ENCODE measurements at places on chromosomes 5 and 9.

DNA sequence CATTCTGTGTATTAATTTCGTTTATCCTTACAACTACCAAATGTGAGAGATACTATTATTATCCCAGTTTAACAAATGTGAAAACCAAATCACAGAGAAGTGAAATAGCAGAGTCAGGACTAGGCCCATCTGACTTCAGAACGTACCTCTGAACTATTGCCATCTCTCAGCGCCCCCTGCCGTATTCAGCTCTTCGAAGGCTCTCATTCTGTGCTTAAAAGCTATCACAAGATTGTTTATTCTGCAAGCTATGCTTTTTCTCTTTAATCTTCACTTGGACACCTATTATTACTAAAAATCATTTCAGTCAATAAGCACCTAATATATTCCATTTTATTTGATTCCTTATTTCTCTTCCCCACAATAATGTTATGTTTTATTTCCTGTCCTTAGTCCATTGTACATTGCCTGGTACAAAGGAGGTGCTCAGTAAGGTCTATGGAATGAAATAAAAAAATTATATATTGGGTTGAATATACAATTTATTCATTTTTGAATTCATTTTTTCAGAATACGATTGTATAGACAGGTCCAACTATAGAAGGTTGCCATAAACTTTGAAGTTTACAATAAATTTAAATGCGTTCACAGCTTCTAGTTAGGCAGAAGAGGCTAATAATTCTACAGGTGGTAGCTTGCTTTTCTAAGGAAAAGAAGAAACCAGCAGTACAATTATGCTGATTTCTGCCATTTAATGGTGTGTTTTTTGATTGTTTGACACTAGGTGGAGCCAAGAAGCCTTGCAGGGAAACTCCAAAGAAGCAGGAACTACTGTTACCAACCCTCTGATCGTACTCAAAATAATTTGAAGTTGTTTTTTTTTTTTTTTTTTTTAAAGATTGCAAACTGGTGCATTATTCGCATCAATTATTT lies 202.2 kb upstream of the DMRTA1 start:
- no peak for DNase-seq

DNA sequence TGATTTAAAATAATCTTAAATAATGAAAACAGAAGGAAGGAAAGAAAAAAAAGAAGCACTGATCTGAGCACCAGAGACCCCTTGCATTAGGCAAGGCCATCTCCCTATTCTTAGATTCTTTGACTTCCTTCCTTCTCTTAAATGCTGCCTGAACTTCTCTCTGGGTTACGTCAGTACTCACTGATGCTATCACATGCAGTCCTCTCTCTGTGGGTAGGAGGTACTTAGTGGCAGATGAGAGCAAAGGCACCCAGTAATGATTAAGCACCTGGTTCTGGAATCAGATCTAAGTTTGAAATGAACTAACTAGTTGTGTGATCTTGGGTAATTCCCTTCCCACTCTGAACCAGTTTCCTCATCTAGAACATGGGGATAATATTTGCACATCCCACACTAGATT lies 110.3 kb upstream of the TBC1D2 start:
- no peak for DNase-seq

DNA sequence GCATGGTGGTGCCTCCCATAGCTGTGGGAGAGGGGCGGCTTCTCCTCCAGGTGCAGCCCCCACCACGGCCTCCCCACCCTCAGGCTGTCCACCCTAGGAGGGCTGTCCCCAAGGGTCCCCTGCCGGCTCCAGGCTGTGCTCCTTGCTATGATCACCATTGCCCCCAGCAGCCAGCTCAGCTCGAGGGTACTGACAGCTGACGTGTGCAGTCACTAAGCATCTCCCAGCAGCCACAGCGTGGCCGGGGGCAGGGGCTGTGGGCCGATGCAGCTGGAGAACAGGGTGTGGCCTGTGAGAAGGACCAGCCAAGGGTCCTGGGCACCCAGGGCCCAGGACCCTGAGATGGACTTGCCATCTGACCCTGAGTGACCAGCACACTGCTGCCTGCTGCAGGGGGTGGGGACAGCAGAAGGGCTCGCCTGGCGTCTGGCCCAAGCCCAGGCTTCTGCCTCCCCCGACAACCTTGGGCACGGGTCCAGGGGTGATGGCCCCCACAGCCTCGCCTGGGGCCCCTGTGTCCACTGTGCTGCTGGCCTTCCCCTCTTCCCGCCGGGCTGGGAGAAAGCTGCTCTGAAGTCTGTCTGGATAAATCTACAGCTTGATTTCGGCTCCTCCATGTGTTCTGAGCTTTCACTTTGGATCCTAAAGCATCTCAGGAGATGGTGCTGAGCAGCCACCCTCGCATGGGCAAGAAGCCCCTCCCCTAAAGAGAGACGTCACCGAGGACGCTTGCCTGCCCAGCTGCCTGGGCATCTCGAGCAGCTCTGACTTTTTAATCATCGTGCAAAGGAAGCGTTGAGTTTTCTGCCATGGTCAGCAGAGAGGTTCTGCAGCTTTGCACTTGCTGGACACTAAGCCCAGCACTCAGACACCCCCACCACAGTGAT lies 5.5 kb downstream of the KCNT1 start:
- no peak for DNase-seq

DNA sequence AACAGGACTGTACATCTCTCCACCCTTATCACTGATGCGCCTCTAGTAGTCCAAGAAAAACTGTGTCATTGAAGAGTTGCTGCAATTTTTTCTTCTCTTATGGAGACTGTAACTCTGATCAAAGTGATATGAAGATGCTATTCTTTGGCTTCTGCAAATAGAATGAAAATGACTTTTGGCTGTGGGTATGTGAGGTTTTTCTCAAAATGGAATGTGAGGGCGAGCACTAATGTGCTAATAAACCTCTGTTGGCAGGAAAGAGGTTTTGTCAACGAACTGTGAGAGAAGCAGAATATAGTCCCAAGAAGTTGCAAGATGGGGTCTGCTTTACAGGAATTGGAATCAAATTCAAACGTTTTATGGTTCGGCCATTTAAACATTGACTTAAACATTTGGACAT lies 252.0 kb upstream of the GAS1 start:
- DNase-seq = no peak

- DNase-seq = no peak
These were observed 117.5 kb downstream of the ZNF608 start for GRCh38 chr5:124628721-124629596.

GRCh38 chr5:102223542-102224477 lies 72.3 kb downstream of the SLCO4C1 start:
- DNase-seq = no peak

DNA sequence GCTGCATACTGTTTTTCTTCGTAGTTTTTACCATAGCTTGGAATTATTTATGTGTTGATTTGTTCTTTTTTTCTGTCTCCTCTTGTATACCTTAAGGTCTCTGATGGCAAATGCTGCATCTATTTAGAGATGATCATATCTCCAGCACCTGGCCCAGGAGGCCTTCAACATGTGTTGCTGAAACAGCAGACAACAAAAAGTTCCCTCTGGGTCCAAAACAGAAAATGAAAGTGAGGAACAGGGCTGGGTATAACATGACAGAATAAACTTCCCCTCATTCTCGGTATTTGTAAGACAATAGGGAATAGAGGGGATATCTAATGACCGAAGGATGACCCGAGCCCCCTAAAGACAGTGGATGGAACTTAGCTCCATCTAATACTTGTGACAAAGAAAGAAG lies 22.7 kb upstream of the PCSK1 start:
- DNase-seq = no peak

DNA sequence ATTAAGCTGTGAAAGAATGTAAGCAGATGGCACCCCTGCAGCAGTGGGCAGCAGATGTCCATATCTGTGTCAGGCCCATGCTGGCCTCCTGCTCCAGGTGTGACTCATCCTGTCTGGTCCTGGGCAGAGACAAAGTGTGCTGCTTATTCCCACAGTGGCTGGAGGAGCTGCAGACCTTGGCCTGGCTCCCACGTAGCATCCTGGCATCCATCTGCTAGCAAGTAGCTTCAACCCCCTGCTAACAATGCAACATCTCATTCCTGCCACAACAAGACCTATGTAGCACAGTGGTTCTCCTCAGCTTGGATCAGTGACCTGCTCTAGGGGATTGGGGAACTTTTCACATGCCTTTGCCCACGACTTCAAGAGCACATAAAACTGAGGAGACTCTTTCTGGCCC lies 126.4 kb upstream of the SLC12A2 start:
- DNase-seq = no peak

GRCh38 chr9:121182101-121182836 lies 19.4 kb downstream of the RAB14 start:
- DNase-seq = no peak

DNA sequence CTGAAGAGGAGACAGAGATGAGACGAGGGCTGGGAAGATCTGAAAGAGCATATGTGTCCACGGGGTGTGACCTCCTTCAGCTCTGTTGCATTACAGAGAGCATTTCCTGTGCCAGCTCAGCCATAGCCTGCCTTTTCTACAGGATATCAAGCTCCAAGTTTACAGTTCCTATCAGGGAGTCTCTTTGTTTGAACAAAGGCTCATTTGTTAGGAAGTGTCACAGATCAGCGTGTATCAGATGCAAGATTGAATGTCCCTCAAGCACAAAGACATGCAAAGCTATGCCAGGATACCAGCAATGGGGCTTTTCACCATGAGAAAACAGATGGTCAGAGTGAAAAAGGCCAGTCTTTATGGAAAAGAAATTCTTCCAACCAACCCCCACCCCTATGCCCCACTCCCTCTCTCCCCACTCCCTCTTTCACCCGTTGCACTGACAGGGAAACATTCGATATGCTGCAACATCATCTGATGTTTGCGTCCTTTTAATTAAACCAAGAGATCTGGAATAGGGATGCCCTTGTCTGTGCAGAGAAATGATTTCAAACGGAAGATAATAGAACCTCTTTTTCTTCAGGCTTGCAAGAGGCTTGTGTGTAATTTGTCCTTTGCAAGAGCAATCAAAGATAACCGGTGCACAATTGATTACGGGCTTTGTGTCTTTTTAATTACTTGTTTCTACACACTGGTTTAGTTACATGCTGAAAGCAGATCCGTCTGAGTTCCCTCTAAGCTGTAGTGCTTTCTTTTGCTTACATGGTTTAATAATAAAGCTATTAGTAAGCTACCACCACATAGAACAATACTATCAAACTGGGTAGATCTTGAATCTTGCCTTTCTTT lies 263.1 kb upstream of the RGMB start:
- no peak for DNase-seq

DNA sequence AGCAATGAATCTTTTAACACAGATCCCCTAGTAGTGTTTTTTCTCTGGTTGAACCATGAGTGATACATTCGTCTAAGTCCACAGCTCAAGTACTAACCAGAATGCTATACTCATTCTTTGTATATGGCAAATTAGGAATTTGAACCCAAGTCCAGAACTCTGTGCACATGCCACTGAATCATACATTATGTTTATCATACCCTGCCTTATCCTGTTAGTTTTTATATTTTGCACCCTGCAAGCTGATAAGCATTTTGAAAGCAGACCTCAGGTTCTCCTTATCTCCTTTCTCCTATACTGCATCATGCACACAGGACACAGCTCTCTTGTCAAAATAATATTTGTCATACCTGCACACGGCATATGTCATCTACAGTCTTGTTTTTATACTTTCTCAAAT lies 54.6 kb upstream of the ELL2 start:
- DNase-seq = no peak

DNA sequence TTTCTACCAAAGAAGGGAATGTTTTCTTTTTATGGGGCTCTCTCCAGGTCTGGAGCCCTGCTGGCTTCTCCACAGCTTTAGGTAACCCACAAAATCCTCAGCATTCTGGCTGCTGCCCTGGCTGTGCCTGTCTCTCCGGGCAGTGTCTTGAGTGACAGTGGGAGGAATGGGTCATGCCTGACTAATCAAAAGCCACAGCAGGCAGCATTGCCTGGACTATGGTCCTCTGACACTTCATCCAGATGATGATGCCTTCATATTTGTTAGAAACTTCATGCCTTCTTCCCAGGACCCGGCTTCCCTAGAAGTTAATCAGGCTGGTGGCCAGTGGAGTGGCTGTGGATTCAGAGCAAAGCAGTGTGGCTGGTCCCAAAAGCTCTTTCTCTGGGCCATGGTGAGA lies 32.2 kb upstream of the TGFBI start:
- DNase-seq = no peak

DNA sequence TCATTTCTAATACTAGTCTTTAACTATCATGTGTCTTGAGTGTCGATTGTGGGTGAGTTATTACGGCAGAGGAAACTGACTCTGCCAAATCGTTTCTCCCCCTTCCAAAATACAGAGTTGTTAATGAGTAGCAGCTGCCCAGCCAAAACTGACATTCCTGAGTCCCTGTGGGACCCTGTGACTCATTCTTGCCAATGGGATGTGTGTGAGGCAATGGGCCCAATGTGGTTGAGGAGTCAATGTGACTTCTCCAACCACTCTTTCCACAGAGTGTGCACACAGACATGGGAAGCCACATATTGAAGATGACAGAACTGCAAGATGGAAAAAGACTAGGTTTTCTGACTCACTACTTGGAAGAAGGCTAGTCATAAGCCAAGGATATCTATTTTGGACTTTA lies 434.7 kb downstream of the DTWD2 start:
- no peak for DNase-seq

- no peak for DNase-seq
These were observed 64.2 kb downstream of the MYO10 start for GRCh38 chr5:16871746-16872339.

- no peak for DNase-seq
These were observed 11.6 kb downstream of the BRD9 start for GRCh38 chr5:880816-881550.

DNA sequence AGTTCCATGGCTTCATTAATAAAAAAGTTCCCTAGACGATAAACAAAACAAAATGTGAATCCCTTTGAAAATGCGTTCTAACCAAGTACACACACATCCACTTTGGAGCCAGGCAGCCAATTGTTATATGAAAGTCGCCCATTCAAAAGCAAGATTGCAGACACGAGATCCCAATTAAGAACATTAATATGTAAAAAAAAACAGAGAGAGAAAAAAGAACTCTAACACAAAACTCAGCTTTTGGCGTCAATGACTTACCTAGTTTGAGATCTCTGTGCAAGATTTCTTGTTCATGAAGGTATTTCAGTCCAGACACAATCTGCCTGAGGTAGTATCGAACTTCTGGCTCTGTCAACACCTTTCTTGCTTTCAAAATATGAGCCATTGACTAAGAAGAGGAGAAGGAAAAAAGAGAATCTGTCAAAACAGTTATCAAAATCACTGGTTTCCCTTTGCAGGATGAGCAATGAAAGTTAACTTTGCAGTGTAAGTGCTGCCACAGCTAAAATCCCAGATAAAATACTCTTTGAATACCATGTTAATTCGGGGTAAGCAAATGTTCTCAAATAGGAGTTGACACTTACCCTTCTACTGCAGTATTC lies 1.6 kb downstream of the PLK2 start:
- no peak for DNase-seq

GRCh38 chr9:126112135-126112720 lies 214.4 kb upstream of the MVB12B start:
- DNase-seq = no peak

DNA sequence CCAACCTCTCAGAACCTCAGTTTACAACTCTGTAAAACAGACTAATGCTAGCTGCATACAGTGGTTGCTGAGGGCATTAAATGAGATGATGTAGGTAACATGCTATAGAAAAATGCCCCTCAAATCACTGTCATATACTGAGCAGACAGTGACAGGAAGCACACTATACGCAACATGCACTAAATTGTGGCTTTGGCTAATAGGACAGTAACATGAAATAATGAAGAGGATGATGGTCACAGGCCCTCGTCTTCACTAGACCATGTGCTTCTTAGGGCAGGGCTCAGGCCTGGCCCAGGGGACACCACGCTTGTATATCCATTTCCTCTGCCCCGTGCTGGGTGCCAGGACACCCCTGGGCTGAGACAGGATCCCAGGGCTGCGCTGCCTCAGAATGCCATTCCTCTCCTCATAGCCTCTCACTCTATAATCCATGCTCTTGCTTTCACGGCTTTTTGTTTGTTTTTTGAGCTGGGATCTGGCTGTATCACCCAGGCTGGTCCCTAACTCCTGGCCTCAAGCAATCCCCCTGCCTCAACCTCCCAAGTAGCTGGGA lies 18.9 kb downstream of the CSF1R start:
- DNase-seq = no peak
